ENCODE measurements at places on chromosomes 3 and 15. TPM values are rescaled to one million over a fixed set of nuclear protein-coding genes. Genes with fewer than 3 reads are reported as not detected.

- no peak for DNase-seq
- H3K4me3 ChIP-seq: no peak overlapping the region
- H3K36me3 ChIP-seq: peaks cover 55% of the 10 kb centered on the region
- no peak overlapping the region for H3K27ac ChIP-seq
Measured at GRCh38 chr15:49015896-49016295, 30.4 kb downstream of the SECISBP2L start.

DNA sequence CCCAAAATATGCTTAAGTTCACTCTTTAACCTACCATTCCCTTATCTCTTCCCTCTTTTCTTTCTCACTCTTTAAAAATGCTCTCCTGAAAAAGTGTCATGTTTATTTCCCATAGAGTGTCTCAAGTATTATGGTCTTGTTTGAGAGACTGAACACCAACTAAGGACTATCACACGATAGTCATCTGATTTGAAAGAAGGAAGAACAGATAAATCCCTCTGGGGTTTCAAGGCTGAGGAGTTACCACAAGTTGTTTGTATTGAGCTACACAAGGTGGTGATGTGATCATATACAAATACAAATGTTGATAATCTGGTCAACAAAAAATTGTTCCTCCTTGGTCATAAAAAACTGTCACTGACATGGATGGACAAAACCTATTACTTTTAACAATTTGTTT is 13.8 kb downstream of the MEIS2 start:
- H3K4me1 ChIP-seq: no peaks in the 10 kb centered on the region
- H3K36me3 ChIP-seq: no peaks in the 10 kb centered on the region
- no peaks in the 10 kb centered on the region for H3K27me3 ChIP-seq
- no peak overlapping the region for H3K27ac ChIP-seq
- no peak overlapping the region for H3K4me3 ChIP-seq

- no peaks in the 10 kb centered on the region for H3K4me1 ChIP-seq
- DNase-seq: no peak
- no peak overlapping the region for H3K27ac ChIP-seq
- H3K27me3 ChIP-seq: peaks cover 3% of the 10 kb centered on the region
- H3K36me3 ChIP-seq: no peaks in the 10 kb centered on the region
Measured at GRCh38 chr3:112688085-112688769, 47.3 kb upstream of the CCDC80 start.

DNA sequence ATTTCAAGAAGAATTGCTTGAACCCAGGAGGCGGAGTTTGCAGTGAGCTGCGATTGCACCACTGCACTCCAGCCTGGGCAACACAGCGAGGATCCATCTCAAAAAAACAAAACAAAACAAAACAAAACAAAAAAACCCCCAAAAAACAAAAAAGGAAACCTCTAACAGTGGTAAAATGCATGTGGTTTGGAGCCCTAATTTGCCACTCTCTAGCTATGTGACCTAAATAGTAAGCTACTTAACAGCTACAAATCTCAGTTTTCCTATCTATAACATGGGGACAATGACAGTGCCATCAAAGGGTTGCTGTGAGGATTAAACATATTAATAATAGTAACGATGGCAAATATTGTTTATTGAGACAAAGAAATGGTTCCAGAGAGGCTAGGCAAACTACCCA is 119.4 kb upstream of the LMOD3 start:
- no peaks in the 10 kb centered on the region for H3K27me3 ChIP-seq
- H3K27ac ChIP-seq: no peak overlapping the region
- no peaks in the 10 kb centered on the region for H3K36me3 ChIP-seq
- no peak overlapping the region for H3K4me3 ChIP-seq
- DNase-seq: no peak

- H3K4me3 ChIP-seq: no peak overlapping the region
- H3K4me1 ChIP-seq: peaks cover 14% of the 10 kb centered on the region
- H3K36me3 ChIP-seq: no peaks in the 10 kb centered on the region
- DNase-seq: no peak
- no peaks in the 10 kb centered on the region for H3K27me3 ChIP-seq
Measured at GRCh38 chr15:42502477-42502876, 7.0 kb downstream of the SNAP23 start.

GRCh38 chr3:121531269-121531668 is 14.5 kb downstream of the POLQ start:
- H3K36me3 ChIP-seq: no peaks in the 10 kb centered on the region
- no peak overlapping the region for H3K4me3 ChIP-seq
- no peak overlapping the region for H3K27ac ChIP-seq
- H3K27me3 ChIP-seq: no peaks in the 10 kb centered on the region

DNA sequence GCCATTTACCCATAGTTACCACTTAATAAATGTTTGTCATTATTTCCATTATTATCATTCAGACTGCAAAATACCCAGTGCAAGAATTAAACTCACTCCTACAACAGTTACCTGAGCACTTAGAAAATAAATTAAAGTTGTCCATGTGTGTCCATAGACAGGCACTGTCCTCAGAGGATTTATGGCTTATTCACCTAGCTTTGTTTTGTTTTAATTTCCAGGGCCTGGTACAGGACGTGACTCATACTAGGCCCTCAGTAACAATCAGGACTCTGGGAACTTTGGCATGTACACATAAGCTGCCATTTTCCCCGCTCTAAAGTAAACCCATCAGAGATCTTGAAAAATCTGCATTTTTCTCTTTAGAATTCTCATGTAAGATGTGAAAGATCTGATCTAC is 458.5 kb upstream of the ARRDC4 start:
- H3K27ac ChIP-seq: no peak overlapping the region
- DNase-seq: no peak
- no peaks in the 10 kb centered on the region for H3K27me3 ChIP-seq
- H3K36me3 ChIP-seq: no peaks in the 10 kb centered on the region
- H3K4me1 ChIP-seq: no peaks in the 10 kb centered on the region

DNA sequence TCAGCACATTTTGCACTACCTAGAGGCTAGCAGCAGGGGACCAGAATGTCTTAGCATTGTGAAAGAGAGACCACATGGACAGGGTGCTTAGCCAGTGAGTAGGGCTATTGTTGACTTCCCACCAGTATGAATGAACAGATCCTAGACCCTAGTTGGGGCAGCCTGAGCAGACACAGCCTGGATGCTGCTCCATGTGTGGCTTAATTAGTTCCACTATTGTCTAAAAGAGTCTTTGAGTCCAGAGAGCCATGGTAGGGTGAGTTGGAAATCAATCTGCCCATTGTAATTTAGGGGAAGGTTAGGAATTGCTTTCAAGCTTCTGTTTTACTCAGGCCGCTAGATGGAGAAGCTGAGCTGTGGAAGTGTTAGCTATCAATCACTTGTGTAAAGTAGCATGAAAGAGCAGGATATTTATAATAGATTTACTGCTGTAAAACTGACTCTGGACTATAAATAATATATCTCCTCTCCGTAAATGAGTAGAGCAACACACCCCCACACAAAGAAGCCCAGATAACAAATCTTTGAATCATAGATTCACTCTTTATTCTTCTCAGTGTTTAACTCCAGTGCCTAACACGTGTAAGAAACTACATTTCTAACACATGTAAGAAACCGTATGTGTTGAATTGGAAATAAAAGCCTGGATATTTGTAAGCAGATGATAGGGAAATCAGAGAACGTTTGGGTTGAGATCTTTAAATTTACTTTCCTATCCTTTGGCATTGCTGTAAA is 4.1 kb upstream of the GCSAM start:
- H3K4me1 ChIP-seq: peaks cover 13% of the 10 kb centered on the region
- no peaks in the 10 kb centered on the region for H3K36me3 ChIP-seq
- no peak overlapping the region for H3K27ac ChIP-seq
- H3K4me3 ChIP-seq: no peak overlapping the region

DNA sequence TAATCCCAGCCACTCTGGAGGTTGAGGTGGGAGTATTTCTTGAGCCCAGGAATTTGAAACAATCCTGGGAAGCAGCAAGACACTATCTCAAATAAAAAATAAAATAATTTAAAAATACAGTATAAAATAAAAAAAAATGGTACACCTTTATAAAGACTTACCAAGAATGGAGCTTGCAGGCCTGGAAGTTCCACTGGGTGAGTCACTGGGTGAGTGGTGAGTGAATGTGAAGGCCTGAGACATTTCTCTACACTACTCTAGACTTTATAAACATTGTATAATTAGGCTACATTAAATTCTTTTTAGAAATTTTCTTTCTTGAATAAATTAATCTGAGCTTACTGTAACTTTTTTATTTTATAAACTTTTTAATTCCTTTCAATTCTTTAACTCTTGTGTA is 609.1 kb upstream of the BCHE start:
- H3K27me3 ChIP-seq: no peaks in the 10 kb centered on the region
- no peaks in the 10 kb centered on the region for H3K4me1 ChIP-seq
- no peak overlapping the region for H3K4me3 ChIP-seq
- DNase-seq: no peak
- no peak overlapping the region for H3K27ac ChIP-seq

GRCh38 chr15:62644889-62645742 is 397.4 kb upstream of the TPM1 start:
- no peak for DNase-seq
- no peak overlapping the region for H3K27ac ChIP-seq
- no peaks in the 10 kb centered on the region for H3K27me3 ChIP-seq

DNA sequence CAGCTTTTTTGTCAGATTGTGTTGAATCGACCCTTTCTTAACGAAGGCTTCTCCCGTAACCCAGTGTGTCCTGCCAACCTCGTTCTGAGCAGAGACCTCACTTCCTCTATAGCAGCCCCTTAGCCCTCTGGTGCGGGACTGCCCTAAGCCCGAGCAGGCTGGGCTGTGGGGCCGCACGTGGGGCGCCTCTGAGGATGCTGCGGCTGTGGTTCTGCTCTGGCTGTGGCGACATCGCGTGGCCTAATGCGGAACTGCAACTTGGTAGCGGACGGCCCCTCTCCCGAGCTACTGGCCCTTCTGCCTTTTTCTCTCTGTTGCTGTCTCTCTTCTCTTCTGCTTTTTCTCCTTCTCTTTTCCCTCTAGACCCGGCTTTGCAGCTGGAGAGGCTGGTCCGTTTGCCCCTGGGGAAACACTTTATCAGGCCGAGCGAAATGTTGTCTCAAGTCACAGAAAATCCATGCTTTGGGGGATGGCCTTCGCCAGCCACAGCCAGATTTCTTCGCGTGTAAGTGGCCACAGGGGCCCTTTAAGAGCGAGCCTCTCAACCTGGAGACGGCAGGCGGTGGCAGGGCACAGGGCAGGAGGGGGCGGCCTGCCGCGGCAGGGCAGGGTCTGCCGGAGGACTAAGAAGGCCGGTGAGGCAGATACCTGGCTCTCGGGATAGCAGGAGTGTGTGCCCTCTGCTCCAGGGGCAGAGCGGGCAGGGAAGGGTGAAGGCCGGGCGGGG is 19.4 kb upstream of the KIF23 start:
- no peak overlapping the region for H3K4me3 ChIP-seq
- DNase-seq: peak; percentile 87
- no peak overlapping the region for H3K27ac ChIP-seq
- no peaks in the 10 kb centered on the region for H3K36me3 ChIP-seq

- H3K27ac ChIP-seq: no peak overlapping the region
- DNase-seq: no peak
- no peaks in the 10 kb centered on the region for H3K4me1 ChIP-seq
- no peak overlapping the region for H3K4me3 ChIP-seq
- H3K27me3 ChIP-seq: peaks cover 3% of the 10 kb centered on the region
Measured at GRCh38 chr3:115648559-115648958, 25.2 kb downstream of the GAP43 start.

GRCh38 chr3:127408684-127409420 is 121.0 kb upstream of the PRR20G start:
- no peak overlapping the region for H3K4me3 ChIP-seq
- no peaks in the 10 kb centered on the region for H3K27me3 ChIP-seq
- H3K27ac ChIP-seq: no peak overlapping the region
- no peaks in the 10 kb centered on the region for H3K36me3 ChIP-seq
- H3K4me1 ChIP-seq: no peaks in the 10 kb centered on the region

DNA sequence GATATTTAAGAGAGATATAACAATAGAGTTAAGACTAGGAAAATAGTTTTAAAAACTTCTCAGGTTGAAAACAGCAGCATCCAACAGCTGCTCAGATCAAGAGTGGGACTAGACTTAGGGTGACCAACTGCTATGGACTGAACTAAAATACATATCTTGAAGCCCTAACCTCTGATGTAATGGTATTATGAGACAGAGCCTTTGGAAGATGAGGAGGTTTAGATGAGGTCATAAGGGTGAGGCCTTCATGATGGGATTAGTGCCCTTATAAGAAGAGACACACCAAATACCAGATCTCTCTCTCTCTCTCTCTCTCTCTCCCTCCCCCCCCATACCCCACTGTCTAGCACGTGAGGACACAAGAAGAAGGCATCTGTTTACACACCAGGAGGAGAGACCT is 37.4 kb upstream of the GALNT15 start:
- H3K36me3 ChIP-seq: no peaks in the 10 kb centered on the region
- DNase-seq: no peak
- H3K27ac ChIP-seq: no peak overlapping the region
- H3K4me3 ChIP-seq: no peak overlapping the region

- H3K27me3 ChIP-seq: no peaks in the 10 kb centered on the region
- peaks cover 70% of the 10 kb centered on the region for H3K36me3 ChIP-seq
- H3K4me1 ChIP-seq: peaks cover 20% of the 10 kb centered on the region
- H3K4me3 ChIP-seq: no peak overlapping the region
- no peak for DNase-seq
Measured at GRCh38 chr3:113606539-113607218, 74.3 kb downstream of the SIDT1 start.

DNA sequence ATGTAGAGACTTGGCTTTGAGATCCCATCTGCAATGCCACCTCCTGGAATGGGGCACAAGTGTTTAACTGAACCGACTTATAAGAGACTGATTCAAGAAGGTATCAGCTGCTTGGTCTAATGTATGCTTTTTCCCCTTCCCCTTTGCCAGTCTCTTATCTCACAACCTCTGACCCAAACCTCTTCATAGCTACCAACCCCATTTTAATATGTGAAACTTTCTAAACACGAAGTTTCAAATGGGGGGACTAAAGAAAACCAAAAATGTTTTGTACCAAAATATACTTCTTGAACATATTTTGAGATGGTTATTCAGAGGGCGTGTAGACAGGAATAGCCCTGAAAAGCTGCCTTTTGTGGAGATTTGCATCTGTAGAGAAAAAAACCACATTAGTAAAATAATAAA is 73.1 kb downstream of the OXSM start:
- H3K36me3 ChIP-seq: no peaks in the 10 kb centered on the region
- H3K4me1 ChIP-seq: no peaks in the 10 kb centered on the region
- no peak overlapping the region for H3K4me3 ChIP-seq
- H3K27ac ChIP-seq: no peak overlapping the region

RNU5B-1 gene
- total RNA-seq: not detected

LOXL1 gene
- total RNA-seq: 1.4 TPM

PLA2G4E gene
- not detected for total RNA-seq

CLRN1 gene
- total RNA-seq: not detected

PLIN1 gene
- 0.66 TPM for total RNA-seq

CCDC80 gene
- 0.08 TPM for total RNA-seq

PRR20G gene
- total RNA-seq: not detected
